ENCODE measurements at places on chromosomes 3 and 15.

DNA sequence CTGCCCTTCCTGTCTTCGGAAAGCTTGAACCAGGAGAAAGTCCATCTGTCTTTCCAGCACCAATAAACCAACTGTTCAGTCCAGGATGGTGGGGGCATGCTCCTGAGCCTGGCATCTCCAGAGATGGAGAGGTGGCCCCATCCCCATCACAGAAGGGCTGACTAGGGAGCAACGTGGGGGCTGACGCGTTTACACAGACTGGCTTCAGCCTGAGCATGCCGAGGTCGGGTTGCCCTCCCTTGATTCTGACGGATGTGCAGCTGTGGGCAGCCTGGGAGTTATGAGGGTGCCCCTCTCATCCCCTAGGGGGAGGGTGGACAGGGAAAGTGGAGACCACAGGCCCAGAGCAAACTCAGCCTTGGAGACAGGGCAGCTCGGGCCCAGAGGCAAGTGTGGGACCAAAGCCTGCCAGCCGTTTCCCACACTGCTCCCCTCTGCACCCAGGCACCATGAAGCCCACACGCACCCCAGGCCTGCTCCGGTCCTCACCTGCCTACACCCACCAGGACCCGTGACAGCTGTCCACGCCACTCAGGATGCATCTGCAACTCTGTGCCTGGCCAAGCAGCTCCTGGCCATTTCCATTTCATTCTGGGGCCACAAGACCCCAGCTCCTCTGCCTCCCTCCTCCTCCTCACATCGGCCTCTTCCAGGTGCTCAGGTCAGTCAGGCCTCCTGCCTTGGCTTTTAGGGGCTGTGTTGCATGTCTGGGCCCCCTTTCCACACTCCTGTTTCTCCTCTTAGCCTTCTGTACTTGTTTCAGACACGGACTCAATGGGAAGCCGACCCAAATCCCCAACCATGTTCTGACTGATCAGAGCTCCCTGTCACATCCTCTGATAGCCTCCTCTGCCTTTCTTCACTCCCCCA is 48.2 kb upstream of the SLC41A3 start:
- no peak for DNase-seq

DNA sequence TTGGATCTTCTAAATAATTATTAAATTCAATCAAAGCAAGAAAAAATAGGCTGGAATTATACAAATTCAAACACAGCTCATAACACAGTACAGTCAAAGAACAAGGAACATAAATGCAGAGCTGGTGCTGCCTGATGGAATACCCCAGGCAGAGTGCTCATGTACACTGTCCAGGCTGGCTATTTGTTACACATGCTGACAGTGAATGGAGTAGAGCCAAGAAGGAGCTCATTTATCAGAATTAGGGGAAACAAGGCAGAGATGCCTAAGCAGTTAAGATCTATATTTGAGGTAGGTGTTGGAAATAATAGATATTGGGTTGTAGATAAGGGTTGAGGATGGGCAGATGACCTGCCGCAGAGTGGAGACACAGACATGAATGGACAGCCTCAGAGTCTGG is 788.2 kb upstream of the ARPP21 start:
- no peak for DNase-seq

DNA sequence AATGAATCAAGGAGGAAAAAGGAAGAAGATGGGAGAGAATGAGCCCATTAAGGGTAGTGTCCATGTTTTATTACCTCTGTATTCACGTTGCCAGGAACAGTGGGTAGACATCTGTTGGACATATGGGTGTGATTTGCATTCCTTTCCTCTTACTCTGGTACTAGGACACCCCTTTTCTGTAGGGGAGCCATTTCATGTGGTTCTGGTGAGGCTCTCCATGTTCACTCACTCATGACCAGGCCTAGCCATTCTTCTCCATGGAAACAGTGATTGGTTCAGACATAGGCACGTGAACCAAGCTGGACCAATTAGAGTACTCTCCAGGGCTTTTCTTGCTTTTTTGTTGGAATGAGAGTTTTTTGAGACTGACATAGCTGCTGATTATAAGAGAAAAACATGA is 39.6 kb upstream of the PDCD6IP start:
- DNase-seq: no peak

DNA sequence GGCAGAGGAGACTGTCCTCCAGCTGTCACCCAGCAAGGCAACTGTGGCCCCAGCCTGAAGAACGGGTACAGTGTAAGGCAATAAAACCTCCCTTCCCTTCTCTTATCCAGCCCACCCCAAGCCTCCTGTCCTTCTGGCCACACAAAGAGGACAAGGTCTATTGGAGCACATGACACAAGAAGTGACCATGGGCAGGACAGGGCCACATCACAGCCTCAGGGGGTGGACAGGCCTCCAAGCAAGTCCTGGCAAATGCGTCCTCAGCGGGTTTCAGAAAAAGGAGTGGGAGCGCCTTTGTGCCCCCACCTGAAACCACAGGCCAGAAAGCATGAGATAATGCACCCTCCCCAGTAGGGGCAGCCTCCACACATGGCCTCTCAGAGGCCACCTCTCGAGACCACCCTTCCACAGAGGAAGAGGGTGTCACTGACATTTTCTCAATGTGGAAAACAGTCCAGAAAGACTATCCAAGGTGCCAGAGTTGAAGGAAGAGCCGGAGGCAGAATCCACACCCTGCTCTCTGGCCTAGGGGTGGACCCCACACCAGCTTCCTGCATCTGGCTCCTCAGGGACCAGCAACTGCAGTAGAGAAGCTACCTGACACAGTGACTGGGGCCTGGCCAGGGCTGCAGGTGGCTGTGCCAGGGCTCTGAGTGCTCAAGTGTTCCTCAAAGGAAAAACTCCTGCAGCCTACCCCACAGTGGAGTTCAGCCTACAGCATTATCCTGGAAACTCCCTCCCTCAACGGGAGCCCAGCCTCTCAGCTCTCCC is 43.9 kb downstream of the CCDC12 start:
- no peak for DNase-seq

DNA sequence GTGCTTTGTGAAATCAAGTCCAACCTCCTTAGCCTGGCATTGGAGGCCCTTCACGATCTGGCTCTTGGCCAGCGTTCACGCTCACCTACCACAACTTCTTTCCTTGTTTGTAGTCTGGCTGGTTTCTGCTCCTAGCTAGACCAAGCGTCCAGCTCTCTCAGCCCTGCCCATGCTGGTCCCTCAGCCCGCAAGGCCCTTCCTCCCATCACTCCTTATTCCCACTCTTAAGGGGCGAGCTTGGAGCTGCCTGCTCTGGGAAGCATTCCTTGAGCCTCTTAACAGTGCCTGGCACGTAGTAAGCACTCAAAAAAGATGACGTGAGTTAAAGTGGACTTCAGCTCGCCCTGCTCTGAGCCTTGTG is 8.7 kb downstream of the SLC6A6 start:
- no peak for DNase-seq

DNA sequence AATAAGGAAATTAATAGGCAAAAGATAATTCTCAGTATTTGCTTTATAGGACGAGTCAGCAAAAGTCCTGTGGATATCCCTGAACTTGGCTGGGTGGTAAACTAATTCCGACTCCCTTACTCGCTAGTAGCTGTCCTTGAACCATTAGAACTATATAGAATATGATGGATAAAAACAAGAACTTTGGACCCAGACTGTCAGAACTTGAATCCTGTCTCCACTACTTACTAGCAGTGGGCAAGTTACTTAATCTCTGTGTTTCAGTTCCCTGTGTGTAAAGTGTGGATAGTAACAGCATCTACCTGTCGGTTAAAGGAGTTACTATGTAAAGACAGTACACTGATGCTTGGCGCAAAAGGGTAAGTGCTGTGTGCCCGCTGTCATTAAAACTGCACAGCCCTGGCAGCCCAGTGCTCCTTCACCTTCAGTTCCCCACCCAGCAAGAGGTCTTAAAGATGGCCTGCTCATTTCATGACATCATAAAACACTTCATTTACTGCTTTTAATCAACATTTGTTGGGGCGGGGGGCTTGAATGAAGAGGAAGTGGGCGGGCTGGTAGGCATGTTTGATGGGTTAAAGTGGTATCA is 7.3 kb downstream of the TPM1 start:
- no peak for DNase-seq

DNA sequence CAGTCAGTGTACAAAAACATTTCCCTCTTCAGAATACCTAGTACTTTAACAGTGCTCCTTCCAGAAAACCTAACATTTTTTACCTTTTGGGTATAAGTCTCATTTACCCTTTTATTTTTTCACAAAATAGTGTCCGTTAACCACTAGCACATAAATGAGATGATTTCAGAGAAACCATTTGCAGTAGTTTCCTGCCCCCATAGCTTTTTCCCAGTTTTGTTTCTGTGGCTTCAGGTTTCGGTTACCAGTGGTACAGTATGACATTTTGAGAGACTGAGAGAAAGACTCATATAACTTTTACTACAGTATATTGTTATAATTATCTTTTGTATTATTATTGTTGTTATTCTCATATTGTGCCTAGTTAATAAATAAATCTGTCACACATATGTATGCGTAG is 6.2 kb upstream of the RBMS3 start:
- no peak for DNase-seq

GRCh38 chr3:131216801-131217200 is 164.8 kb upstream of the NUDT16 start:
- no peak for DNase-seq

- no peak for DNase-seq
Observed at GRCh38 chr3:171883257-171883892, 40.2 kb downstream of the TMEM212 start.

GRCh38 chr3:36302158-36302509 is 78.2 kb upstream of the STAC start:
- DNase-seq: no peak

- DNase-seq: peak; percentile 43
Observed at GRCh38 chr15:40282147-40282868, 556 bp downstream of the ANKRD63 start.

GRCh38 chr3:51718547-51719409 is 11.9 kb downstream of the GRM2 start:
- DNase-seq: peak; percentile 30

DNA sequence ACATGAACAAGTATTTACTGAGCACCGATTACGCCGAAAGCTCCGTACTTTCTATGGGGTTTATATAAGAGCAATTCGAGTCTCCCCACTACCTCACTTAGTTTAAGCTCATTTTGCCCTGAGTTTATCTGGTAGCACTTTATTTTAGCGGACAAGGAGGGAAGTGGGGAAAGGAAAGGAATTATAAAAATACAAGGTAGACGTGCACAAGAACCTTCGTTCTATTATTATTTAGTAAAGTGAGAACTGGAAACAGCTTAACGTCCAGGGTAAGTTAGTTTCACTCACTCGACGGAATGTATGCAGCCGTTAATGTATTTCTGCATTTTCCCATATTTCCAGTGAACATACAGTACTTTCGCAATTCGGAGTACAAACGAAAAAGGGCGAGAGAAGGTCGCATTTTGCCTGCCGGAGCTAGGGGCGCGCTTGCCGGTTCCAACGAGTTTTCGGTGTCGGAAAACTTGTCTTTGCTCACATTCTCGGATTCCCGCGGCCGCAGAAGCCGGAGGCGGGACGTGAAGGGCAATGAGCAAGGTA is 1.2 kb upstream of the STT3B start:
- no peak for DNase-seq

- no peak for DNase-seq
Observed at GRCh38 chr3:112056451-112056929, 22.0 kb downstream of the TMPRSS7 start.

GRCh38 chr15:25690673-25691543 is 172.2 kb downstream of the ATP10A start:
- DNase-seq: no peak

DNA sequence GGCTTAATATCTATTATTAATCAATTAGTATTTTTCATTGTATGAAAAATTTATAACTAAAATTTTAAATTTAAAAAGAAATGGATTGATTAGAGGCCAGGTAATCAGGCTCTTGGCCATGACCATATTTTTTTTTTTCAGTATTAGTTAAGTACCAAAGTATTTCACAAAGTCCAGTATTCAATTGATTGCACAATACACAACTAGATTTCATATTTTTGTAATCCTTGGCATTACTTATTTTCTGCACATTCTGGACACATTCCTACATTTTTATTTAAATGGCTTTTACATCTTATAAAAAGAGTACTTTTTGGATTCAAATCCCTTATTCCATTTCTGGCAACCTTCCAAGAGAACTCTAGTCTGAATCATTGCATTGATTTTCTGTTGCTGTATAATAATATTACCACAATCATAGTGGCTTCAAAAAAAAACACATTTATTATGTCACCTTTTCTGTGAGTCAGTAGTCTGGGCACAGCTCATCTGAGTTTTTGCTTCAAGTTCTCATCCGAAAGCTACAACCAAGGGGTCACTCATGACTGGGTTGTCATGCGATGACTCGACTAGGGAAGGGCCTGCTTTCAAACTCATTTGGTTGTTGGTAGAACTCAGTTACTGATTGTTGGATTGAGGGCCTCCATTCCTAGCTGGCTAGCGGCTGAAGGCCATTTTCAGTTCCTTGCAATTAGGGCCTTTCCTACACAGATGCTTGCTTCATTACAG is 90.7 kb downstream of the CNTN6 start:
- DNase-seq: no peak
